HAP-1 (cell line): ENCODE measurements at places on chromosomes 16 and 17.

GRCh38 chr16:4344983-4345835, 5.9 kb downstream of the PAM16 start:
- DNase-seq: peak; percentile 83

DNA sequence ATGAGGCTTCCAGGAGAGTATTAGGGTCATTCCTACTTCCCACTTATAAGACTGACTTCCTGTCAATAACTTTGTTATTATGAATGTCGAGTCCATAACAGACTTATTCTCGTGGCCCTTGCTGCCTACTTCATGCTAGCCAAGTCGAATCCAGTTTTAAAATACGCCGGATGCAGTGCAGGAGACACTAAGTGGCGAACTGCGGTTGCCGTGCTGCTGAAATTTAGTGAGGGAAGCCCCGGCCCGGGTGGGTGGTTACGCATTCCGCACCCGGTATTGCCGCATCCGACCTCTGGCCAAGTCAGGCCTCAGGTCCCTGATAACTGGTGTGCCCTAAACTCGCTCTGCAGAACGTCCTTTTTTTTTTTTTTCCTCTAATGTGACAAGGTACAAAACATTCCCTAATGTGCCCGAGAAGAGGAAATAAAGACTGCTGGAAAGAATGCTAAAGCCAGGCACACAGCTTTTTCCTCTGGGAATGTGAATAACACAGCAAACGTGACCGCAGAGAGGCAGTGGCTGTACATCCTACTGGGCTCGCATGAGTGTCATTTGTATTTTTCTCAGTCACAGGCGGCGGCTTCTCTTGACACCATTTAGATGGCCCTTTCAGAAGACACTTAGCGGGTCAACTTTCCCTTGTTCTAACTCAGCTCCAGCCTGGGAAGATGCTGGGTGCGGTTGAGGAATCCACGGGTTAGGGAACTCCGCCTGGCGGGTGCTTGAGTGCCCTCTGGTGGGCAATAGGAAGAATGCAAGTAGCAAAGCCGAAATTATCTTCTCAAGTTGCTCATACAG, 7.1 kb upstream of the AKTIP start:
- peak; percentile 52 for DNase-seq

- DNase-seq: no peak
Measured at GRCh38 chr17:38961413-38961812, 5.8 kb downstream of the FBXO47 start.

DNA sequence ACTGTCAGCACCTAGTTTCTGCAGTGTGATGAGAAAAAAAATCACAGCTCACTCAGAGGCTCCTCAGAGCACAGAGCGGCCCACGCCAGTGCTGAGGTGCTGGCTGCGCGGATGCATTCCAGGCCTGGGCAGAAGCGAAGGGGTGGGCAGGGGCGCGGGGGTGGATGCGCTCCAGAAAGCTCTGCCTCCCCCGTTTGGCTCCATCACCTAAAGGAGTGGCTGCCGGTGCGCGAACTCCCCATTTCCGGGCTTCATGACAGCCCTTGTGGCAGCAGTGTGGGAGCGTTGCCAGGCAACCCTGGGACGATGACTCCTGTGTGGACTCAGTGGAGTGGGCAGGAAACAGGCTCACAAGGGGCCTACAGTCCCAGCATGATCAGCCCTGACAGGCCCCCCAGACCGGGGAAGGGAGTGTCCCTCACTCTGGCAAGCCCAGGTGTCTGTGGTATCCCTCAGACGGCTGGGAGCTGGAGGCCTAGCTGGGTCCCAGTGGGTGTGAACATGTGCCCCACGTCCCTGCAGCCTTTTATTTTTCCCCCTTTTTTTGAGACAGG, 32.8 kb upstream of the NUDT16L1 start:
- DNase-seq: no peak

GRCh38 chr17:80790021-80790765, 201.4 kb upstream of the CHMP6 start:
- DNase-seq: no peak

GRCh38 chr17:31067691-31068184, 27.0 kb upstream of the NF1 start:
- DNase-seq: peak; percentile 25

DNA sequence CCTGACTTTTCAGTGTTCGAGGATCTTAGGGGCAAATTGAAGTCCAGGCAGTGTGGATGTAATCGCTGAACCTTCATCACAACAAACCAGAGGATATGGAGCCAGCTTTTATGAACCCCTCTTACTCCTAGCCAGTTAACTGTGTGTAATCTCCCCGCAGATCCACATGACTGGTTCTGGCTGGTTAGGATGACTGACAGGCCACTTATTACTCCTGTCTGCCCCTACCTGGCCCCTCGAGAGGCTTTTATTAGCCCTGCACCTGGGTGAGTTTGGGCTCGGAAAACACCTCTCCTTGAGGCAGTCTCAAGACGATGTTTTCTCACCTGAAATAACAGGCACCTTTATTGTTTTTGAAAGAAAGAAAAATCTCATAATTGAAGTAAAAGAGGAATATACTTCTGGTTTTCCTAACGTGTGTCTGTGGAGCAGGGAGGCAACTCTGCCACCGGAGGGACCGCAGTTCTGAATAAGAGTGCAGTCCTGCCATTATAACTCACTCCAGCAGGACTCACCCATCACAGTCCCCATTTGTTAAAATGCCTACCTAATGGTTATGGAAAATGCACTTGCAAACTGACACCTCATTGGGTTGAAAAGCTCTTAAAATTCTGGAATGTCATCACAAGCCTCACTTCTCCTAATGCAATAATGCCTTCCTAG, 291.9 kb upstream of the N4BP1 start:
- DNase-seq: no peak

- DNase-seq: no peak
Measured at GRCh38 chr17:29102741-29103181, 59.8 kb downstream of the PIPOX start.

GRCh38 chr16:17382514-17382913, 88.2 kb downstream of the XYLT1 start:
- DNase-seq: no peak

DNA sequence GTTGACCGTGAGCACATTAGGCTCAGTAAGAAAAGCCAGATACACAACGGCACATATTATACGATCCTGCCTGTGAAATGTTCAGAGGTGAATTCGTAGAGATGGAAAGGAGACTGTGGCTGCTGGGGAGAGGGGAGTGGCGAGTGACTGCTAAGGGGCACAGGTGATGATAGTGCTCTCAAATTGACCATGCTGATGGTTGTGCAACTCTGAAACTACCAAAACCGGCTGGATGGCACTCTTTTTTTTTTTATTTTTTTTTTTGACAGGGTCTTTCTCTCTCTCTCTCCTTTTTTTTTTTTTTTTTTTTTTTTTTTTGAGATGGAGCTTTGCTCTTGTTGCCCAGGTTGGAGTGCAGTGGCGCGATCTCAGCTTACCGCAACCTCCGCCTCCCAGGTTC, 8.1 kb upstream of the SEC14L5 start:
- no peak for DNase-seq

DNA sequence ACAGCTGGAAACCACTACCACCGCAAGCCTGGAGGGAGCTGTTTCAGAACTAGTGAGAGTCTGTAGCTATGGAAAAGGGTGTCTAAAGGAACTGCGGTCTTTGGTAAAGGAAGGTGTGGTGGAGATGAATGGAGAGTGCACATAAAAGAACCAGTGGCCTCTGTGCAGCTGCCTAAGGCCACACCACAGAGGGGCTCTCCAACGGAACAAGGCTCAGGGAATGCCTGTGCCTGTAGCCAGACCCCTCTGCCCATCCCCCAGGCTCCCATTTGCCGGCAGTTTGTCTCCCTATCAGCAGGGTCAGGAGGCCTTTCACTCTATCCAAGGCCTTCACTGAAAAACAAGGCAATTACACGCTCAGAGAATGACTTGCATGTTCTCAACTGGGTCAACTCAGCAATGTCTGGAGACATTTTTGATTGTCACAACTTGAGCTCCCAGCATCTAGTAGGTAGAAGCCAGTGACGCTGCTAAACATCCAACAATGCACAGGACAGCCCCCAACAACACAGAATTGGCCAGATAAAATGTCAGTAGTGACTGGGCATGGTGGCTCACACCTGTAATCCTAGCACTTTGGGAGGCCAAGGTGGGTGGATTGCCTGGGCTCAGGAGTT, 3.3 kb upstream of the FDXR start:
- DNase-seq: no peak

DNA sequence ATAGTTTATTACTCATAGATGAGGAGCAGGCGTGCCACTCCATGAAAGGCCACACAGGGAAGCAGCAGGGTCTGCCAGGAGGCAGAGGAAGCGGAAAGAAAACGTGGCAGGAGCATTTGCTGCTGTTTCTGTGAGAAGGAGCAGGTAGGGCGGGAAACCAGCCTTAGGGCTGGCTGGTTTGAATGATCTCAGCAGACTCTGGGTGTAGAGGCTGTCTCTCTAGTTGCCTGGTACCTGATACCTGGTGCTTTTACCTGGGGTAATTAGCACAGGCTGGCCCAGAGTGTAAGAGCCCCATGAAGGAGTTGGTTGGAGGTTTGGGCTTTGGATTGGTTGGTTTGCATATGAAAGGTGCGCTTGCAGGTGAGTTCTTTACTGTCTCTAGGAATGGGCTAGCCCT, 205.0 kb upstream of the CACNG3 start:
- no peak for DNase-seq

DNA sequence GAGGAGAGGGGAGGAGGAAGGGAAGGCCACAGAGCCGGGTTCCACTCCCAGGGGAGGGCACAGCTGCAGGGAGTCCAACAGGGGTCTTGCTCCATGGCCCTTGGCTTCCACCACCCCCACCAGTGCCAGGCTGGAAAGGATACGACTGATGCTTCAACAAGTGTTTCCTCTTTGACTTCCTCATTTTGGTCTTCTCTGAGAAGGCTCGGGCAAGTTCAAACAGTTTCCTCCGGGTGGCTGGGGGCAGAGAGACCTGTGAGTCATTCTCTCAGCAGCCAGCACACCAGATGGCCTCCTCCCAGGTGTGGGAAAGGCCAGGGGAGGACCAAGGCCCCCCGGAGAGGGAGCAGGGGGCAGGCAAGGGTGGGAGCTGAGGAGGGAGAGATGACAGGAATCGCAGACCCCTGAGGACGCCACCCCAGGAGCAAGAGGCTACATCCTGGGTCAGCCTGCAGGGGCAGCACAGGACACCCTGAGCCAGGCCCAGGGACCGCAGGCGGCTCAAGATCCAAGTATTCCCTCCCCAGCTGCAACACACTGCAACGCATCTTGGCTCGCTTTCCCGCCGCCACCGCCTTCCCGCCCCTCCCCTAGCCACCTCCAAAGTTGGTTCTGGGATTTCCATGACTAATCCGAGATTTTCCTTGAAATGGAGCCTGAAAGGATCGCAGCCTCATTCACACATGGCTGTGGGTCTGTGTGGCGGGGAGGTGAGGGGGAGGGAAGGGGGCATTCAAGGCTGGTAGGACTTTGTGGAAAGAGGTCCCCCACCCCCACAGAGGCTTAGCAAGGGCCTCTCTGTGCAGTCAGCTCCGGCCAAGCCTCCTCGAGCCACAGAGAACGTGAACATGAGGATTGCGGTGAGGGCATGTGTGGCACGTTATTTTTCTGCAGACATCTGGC, 18.4 kb upstream of the MRPS23 start:
- DNase-seq: peak; percentile 34

DNA sequence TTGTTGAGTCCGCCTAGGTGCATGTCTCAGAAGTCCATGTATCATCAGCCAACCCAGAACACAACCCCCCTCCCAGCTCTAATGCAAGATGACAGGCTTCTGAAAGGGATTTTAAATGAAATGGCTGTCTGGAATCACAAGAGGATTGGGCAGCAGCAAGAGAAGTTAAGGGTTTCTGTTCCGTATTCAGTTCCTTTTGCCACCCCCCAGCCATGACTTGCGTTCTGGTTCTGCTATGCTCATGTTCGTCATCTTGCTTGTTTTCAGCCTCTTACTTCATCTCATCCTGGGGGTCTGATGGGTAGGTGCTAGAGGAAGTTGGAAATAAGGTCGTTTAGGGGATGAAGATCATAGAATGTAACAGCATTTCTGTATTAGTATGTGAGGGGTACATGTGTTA, 12.0 kb downstream of the MINK1 start:
- no peak for DNase-seq

DNA sequence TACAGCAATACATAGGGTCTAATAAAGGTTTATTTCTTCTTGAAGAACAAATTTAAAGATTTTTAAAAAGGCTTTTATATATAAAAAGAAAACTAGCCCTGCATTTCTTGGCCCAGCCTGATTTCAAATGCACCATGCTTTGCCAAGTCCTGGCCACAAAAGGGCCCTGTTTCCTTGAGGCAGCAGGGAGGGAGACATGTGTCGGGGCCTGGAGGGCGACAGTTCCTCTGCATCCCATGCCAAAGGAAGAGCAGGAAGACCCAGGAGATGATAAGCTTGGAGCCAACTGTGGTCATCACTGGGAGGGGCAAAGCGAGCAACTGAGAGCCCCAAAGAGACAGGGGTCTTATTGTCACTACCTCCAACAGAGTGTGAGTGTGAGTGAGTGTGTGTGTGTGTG, 571.5 kb upstream of the PSMD7 start:
- DNase-seq: no peak

- DNase-seq: no peak
Measured at GRCh38 chr17:79814974-79815835, 18.3 kb upstream of the CBX8 start.

DNA sequence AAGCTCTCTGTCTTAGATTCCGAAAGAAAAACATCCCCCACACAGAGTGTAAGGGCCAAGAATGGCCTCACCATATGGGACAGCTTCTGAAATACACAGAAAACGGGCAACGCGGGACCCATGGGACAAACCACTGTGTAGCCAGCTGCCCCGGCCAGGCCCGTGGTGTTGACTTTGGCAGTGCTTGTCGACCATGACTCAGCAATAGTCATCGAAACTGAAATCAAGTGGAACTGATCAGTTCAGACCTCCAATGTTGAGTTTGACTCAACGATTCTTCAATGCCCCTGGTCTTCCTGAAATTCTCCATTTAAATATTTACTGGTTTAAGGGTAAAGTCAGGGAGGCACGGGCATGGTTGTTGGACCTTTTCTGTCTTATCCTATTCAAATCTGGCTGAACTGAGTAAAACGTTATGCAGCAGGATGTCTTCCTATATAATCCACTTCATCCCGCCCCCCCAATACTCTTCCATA, 27.5 kb downstream of the ZFHX3 start:
- no peak for DNase-seq

- DNase-seq: no peak
Measured at GRCh38 chr16:3065742-3066439, 451 bp downstream of the IL32 start.
